ENCODE measurements at places on chromosomes 13 and 19.

GRCh38 chr13:90142251-90142650, 1205.2 kb upstream of the MIR17HG start:
- no peak for DNase-seq

DNA sequence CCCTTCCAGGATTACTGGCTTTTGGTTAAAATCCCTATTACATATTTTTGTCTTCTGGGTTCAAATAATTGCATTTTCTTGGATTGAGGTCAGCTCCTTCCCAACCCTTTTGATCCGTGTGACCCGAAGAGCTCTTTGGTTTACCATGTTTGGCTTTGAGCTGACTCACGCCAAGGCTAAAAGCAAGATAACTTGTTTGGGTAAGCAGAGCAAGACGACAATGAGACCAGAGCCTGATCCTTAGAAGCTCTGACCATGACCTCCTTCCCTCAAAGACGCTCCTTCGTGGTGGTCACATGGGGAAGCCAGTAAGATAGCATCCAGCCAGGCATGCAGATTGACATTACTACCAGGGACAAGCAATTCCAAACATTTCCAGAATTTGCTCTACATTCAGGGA, 153.8 kb downstream of the DCT start:
- no peak for DNase-seq

- DNase-seq = no peak
These were observed 355.9 kb downstream of the DCT start for GRCh38 chr13:94123557-94123956.

- no peak for DNase-seq
These were observed 331.3 kb downstream of the NDFIP2 start for GRCh38 chr13:79812070-79812850.

DNA sequence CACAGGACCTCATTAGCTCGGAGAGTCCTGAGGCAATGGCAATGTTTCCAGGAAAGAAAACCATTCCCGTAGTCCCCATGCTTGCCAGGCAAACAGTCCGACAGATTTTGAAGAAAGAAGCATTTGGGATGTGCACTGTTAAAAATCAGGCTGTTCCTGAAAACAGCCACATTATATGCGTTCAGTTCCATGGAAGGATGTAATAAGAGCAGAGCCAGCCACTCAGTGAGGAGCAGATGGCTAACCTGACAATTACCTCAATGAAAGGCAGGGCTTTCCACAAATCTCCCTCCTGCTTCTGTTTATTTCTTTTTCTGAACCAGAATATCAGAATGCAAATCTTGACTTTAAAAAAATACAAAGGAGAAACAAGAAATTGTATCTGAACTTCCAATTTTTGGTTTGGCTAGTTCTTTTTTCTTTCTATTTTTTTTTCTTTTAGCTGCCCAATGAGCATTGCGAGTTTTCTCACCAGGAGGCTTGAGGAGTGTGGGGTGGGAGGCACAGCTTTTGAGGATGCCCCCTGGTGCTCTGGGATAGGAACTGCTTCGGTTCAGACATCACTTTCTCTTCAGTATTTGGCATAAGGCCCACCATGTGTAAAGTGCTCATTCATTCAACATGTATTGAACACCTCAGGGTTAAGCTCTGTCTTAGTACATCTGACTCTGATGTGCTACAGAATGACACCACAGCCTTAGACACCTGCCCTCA, 124.2 kb downstream of the TBC1D4 start:
- peak; percentile 48 for DNase-seq

- no peak for DNase-seq
These were observed 111.4 kb downstream of the FRY start for GRCh38 chr13:32142956-32143375.

GRCh38 chr19:28444362-28444761, 768.6 kb downstream of the UQCRFS1 start:
- DNase-seq = no peak

- DNase-seq = no peak
These were observed 185.8 kb downstream of the MZT1 start for GRCh38 chr13:72541674-72542073.

DNA sequence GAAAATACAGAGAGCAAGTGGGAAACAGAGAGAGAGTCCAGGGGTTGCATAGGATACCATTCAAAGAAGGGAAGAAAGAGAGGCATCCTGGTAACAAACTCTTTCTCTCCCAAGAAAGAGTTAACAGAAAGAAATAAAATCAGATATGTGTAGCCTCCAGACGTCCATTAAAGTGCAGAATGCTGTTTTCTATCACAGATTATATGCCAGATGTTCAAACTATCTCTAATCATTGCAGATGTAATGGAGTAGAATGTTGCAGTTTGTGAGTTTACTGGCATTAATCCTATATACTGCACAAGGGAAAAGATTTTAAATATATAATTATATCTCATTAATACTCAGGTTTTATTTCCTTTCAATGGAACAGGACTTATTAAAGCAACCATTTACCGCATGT, 369.4 kb downstream of the ZNF536 start:
- DNase-seq = no peak

GRCh38 chr13:33262594-33262993, 23.0 kb downstream of the STARD13 start:
- DNase-seq = no peak

DNA sequence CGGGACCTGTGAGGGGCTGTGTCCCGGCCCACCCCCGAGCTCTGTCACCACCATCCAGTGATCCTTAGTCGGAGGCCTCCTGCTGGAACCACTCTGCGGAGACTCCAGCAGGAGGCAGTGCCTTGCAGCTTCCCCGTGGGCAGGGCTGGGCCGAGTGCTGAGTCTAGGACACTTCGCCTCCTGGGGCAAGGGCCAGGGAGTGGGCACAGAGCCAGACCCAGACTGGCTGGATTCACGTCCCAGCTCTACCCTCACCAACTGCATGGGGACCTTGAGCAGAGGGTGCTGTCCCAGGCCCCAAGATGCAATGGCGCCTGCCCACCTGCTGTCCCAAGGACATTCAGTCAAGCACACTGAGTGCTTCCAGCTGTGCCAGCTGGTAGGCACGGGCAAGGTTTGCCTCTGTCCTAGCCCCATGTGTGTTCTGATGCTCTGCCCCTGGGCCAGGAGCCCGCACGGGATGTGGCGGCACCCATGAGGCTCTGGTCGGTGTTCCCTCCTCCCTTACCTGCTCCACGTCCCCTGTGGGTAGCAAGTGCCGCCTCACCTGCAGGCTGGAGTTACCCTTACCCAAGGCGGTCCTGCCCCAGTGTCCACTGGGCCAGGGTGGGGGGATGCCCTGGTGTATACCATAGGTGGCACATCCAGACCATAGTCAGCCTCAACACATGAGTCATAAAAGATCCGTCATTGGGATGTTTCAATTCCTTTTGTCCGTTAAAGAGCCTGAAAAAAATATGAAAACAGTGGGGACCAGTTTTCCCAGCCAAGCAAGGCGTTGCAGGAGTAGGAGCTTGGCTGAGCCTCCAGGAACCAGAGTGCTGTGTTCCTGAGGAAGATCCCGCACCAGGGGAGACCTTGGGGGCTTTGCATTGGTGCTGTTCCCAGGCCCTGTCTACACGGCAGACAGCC, 7.4 kb downstream of the FZR1 start:
- no peak for DNase-seq

DNA sequence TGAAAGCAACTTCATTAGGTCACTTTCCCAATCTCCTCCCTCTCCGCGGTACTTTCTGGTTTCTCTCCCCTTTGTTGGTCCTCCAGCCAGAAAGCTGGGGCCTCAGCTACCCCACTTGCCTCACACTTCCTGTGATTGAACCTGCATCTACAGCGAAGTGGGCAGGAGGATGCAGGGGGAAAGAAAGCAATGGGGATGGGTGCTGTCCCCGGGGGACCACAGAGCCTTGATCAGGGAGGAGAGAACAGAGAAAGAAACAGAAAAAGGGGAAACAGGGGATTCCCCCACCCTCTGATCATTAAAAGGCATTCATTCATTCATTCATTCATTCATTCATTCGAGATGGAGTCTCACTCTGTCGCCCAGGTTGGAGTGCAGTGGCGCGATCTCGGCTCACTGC, 74.2 kb downstream of the TRPM4 start:
- no peak for DNase-seq

DNA sequence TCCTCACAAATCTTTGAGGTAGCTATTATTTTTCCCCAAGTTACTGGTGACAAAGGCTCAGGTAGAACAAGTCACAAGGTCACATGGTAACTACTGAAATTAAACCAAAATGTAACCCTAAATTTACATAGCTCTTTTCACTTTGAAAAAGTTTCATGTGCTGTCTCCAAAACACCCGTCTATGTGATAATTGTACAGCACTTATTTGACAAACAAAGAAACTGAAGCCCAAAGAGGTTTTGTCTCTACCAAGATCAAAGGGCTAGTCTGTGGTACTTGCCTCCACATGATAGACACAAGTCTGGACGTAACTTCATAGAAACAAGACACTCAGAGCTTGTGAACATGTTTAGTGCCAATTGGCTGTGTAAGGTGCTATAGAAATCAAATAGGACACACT, 108.3 kb downstream of the SACS start:
- DNase-seq = no peak

- DNase-seq = no peak
These were observed 321.9 kb downstream of the ITGBL1 start for GRCh38 chr13:101774393-101774792.

DNA sequence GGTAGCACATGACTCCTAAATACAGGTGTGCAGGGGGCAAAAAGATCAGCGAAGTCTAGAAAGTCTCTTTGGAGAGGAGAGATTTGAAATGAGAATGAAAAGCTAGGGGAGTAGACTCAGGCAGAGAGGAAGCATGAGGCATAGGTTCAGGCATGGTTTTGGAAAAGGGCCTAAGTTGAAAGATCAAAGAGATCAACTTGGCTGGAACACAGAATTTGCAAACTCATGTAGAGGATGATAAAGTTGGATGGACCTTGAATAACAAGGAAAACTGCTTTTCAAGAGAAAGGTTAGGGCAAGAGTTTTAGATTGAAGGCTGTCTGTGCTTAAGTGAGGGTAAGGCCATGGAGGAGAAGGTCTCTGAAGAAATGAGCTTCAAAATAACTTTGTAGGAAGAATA, 47.4 kb upstream of the UBAC2 start:
- no peak for DNase-seq

DNA sequence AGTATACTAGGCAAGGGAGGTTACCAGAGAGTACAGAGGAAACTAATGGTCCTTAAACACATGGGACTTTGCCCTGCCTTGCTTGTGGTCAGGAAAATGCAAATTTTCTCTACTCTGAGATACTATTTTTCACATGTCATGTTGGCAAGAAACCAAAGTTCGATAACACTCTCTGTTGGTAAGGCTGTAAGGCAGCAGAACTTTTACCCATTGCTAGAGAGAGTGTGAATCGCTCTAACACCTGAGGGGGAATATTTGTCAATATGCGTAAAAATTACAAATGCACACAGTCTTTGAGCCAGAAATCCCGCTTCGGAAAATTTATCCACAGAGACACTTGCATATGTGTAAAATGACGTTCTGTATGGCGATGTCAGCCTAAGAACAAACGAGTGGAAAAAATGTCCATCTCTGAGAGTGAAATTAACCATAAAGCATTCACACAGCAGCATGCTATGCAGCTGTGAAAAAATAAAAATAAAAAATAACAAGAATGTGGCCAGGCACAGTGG, 9.5 kb upstream of the RFX1 start:
- no peak for DNase-seq

- DNase-seq = no peak
These were observed 71.0 kb downstream of the RNF17 start for GRCh38 chr13:24834902-24835510.

DNA sequence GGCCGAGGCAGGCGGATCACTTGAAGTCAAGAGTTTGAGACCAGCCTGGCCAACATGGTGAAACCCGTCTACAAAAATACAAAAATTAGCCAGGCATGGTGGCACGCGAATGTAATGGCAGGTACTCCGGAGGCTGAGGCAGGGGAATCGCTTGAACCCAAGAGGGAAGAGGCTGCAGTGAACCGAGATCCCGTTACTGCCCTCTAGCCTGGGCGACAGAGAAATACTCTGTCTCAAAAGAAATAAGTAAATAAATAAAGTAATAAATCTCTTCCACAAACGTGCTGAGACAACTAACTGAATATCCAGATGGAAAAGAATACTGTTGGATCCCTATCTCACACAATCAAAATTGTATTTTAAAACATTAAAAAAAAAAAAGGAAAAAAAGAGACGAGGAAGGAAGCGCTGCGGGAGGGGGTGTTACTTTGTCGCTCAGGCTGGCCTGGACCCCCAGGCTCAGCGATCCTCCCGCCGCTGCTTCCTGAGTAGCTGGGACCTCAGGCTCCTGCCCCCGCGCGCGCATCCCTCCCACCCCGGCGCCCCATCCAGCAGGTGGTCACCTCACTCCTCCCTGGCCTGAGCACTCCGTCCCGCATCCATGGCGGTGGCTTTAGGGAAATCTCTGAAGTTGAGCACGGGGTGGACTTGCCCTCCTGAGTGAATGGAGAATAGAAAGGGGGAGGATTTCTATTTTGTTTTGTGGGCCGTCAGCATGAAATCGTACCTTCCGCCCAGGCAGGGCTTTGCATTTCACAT, 628 bp upstream of the ZNF813 start:
- DNase-seq = no peak

GRCh38 chr19:51366389-51367254, 434 bp upstream of the ETFB start:
- peak; percentile 97 for DNase-seq

GRCh38 chr19:50214699-50215543, 11.5 kb downstream of the MYH14 start:
- no peak for DNase-seq

DNA sequence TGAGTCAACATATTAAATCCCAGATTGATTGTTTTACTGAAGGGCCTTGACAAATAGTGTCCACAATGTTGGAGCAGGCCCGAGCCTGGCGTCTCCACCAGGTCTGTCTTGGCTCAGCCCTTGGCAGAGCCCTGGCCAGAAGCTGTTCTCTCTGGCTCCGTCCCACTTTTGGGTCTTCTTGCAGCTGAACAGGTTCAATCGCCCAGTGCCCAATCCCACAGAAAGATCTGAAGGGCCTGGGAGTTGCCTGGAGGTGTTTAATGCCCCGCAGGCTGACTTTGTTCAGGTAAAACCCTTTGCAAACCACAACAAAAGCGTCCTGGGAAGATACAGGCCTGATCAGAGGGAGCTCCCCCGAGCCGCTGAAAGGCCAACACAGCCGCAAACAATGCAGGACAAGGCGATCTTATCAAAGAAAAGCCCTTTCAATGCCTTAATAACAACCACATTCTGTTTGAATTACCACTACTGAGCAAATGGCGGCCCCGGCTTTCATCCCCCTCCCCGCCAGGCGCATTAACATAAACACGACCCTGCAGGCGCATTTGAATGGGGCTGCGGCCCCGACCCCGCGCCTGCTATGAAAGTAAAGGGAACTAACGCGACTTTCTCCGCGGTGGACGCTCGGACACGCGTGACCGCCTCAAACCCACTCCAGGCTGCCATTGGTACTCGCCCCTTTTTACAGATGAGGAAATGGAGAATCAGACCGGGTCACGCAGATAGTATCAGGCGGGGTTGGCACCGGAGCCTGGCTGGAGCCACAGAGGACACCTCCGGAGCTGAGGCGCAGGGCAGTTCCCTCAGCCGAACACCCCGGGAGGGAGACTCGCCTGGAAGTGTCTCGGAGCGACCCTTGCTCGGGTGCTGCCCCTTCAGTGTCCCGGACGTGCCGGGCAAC, 3.1 kb downstream of the CDX2 start:
- no peak for DNase-seq

DNA sequence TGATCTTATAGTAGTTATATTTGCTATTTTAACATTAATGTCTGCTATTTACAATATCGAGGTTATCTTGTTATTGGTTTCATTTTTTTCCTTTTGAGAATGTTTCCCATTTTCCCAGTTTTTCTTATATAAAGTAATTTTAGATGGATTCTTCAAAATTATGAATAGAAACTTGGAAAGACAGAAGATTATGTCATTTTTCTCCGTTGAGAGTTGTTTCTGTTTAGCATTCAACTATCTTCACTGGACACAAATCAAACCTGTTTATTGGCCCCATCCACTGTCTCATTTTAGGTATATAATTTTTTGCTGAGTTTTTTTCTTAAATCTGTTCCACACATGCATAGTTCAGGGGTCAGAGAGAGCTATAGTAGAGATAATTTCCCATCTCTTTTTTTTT, 1430.9 kb upstream of the MIR17HG start:
- DNase-seq = no peak

All from GDM1 (cell line).